ENCODE measurements at places on chromosomes 7 and 10.

DNA sequence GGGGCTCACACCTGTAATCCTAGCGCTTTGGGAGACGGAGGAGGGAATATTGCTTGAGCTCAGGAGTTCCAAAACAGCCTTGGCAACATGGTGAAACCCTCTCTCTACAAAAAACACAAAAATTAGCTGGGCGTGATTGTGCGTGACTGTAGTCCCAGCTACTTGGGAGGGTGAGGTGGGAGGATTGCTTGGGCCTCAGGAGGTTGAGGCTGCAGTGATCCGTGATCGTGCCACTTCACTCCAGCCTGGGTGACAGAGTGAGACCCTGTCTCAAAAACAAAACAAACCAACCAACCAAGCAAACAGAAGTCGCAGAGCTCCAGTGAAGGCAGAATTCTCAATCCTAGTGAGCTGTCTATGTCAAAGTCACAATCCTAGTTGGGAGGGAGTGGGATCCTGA is 14.3 kb upstream of the STN1 start:
- no peak for DNase-seq

DNA sequence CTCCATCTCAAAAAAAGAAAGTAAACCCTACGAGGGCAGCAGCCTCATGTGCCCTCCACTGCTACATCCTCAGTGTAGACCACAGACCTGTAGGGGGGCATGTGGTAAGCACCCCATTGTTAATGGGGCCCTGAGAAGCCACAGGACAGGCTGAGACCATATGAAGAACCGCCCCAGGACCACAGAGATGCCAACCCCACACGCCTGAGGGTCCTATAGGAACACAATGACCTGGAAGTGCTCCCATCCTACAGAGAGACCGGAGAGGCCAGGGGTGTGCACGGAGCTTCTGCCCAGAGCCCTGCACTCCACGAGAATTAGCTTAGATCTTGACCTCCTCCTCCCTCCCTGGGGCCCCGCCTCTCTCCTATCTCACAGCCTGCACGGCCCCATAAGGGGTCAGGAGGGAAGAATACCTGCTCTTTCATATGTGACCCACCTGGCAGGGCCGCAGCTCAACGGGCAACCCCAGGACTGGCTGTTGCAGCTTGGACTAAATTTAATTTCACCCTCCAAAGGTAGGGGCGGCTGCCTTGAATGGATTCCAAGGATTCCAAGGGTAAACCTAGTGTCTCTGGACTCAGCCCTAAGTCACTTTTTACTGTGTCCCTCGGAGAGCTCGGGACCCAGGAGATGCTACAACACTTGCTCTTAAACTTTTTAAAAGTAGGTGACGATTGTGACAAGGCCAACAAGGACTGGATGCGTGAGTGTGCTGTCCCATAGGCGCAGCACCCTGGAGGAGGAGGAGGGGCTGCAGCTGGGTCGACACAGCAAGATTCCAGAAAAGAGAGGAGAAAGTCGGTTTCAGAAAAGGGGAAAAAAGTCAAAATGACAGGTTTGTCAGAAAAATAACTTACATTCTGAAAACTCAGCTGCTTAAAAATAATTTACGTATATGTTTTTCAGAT is 24.2 kb downstream of the PRKAG2 start:
- no peak for DNase-seq

DNA sequence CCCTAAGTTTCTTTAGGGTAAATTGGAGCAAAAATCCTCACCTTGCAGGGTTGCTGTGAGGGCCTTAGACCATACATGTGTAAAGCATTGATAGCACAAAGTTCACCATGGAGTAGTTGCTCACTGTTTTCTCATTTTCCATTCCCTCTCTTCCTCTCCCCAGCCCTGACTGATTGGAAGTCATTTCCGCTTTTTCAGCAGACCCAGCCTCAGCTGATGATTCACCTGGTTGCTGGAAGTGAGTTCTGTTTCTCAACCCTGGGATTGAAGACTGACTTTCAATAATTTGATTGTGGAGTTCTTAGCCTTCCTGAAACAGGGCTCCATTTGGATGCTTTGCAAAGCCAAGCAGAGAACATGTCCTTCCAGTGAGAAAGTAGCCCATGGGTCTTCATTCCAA is 107.0 kb downstream of the PLXNA4 start:
- DNase-seq = no peak

- DNase-seq = no peak
These were observed 179.3 kb downstream of the MAD1L1 start for GRCh38 chr7:2053395-2053794.

GRCh38 chr7:107315716-107316220 is 147.0 kb downstream of the HBP1 start:
- no peak for DNase-seq

DNA sequence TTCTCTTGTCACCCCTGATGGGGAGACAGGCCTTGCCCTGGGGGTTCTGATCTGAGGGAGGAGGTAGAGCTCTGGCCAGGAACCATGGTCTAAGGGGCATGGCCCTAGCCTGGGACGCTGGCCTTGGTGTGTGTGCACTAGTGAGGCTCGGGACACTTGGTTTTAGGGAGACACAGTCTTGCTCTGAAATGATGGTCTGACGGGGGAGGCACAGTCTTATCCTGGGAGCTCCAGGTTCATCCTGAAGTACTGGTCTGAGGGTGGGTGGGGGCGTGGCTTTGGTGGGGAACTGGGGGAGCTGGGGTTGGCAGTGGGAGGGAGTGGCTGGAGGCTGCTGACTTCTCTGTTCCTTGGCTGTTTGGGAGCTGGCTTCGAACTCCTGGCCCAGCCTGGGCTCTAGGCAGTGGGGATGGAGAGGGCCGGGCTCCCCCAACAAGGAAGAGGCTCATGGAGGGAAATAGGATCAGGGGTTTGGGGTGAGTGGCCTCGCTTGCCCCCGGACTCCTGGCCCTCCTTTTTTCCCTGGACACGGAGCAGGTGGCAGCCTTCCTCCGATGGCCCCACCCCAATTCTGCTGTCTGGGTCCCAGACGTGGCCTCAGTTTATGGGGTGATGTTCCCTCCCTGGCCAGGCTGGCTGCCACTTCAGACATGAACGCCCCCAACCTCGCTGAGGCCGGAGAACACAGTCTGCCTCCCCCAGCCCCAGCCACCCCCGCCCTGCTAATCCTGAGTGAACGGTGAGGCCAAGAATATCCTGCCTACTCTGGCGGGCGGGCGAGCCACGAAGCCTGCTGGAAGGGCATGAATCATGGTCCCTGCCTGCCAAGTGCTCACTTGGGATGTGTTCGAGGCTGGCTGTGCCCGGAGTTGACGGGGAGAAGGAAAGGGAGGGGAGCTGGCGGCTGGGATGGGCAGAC is 43.5 kb downstream of the TMEM270 start:
- peak; percentile 67 for DNase-seq

GRCh38 chr10:16853201-16853600 is 36.0 kb upstream of the RSU1 start:
- peak; percentile 69 for DNase-seq

DNA sequence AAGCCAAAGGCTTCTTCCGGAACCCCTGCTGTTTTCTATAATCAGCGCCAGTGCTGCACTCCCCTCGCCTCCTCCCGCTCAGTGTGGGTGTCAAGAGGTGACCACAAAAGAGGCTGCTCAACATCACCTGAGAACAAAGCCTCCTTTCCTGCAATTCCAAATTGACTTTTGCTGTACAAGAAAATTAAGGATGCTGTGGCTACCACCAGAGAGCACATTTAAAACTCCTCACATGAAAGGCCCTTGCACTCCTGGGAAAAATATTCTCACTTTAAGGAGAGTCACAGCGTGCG is 96.4 kb downstream of the HIPK2 start:
- DNase-seq = no peak

- no peak for DNase-seq
These were observed 34.8 kb downstream of the HIF1AN start for GRCh38 chr10:100570506-100570905.

GRCh38 chr10:44589181-44589943 is 204.5 kb upstream of the CXCL12 start:
- DNase-seq = no peak

DNA sequence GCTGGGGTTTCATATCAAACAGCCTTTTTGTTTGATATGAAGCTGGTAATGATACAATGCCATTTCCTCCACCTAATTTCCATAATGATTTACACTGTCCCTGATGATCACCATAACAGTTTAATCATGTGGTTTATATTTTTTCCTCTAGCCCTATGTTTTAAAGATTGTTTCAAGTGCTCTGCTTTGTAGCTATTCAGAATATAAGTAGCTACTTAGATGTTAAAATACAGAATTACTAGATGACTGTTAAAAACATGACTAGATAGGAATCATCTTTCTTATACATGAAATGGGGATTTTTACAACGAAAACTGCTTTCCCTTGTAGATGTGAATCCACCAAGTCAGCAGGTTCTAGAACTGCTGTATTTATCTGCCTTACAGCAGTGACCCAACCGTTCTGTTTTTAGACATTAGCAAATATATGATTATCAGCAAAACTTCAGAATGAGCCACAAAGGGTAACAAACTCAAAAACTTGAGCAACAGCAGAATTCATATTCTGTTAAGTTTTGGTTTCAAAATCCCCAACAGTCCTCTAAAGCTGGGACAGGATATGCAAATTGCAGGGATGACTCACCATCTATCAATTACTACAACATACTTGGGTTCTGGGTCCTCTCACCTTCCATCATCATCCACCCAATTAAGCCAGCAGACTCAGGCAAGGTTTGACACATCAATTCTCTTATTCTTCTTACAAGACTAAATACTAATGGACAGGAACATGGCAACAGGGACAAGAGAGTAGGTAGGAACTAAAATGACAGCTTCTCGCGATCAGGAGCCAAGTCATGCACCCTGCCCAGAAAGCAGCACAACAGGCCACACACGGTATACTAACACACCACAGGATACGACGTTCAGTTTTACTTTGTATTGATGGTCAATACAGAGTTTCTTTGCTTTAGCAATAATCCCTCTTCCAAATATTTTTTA is 83.9 kb downstream of the PIP4K2A start:
- peak; percentile 59 for DNase-seq

GRCh38 chr7:37352974-37353948 is 95.4 kb downstream of the ELMO1 start:
- DNase-seq = no peak

GRCh38 chr7:117219485-117219884 is 103.4 kb downstream of the WNT2 start:
- DNase-seq = peak; percentile 40

- DNase-seq = no peak
These were observed 538.8 kb downstream of the TCERG1L start for GRCh38 chr10:130772676-130773075.

- no peak for DNase-seq
These were observed 59.4 kb upstream of the CCNY start for GRCh38 chr10:35276889-35277288.

GRCh38 chr10:30985512-30985911 is 46.2 kb downstream of the ZNF438 start:
- DNase-seq = peak; percentile 54

- DNase-seq = peak; percentile 43
These were observed 82.2 kb upstream of the NAMPT start for GRCh38 chr7:106367018-106367420.

DNA sequence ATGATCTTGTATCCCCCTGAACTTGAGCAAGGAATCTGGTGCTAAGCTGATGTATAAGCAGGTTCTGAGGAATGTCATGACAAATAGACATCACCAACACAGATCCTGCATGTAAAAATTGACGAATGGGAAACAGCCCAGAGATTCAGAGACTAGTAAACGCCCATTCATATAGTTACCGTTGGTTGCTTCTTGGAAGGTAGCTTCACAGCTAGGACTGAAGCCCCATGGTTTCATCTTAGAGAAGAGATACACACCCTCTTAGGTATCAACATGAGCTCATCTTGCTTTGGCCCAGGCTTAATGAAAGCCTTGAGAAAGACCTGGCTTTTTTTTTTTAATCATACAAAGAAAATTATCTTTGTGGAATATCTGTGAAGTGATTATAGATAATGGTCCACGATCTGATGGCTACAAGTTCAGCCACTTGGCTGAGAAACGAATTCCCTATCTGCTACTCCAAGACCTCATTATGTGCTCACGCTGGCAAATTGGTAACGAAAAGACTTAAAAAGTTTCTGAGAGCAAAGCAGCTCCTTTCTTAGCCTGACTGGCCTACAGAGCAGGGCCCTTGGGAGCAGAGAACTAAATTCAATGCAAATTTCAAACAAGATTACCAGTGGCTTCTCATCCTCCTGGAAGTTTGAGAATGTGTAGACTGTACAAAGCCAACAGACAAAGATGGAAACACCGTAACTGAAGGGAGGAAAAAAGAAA is 181.1 kb downstream of the NRP1 start:
- no peak for DNase-seq

DNA sequence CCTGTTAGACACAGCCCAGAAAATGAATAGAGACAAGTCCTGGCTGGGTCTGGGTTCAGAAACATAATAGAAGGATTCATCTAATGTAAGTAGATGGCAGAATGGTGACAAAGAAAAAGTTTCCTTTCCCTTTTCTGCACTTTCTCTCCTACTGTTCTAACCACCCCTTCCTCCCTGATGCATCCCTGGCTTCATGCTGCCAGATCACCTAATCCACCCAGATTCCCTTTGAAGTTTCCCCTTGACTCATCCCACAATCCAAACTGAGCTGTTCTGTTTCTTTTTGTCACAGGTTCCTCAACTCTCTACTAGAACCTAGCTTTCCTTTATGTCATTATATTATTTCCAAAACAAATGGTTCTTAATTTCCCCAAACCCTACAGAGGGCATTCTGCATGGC is 1.1 kb upstream of the MACC1 start:
- no peak for DNase-seq

DNA sequence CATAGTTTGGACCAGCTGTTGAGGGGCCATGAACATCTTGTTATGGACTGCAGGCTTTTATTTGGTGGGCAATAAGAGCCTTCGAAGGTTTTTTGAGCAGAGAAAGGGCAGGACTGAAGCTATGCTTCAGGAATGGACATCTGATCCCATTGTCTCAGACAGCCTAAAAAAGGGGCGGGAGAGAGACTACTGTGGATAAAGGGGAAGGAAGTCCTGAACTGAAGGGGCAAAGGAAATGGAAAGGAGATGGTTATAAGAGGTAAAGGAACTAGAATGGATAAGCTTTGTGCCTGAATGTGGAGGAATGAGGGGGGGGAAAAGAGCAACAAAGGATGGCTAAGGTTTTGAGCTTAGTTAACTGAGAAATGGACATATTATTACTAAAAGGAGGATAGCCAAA is 172.5 kb downstream of the SKAP2 start:
- DNase-seq = no peak

GRCh38 chr7:81618396-81619014 is 151.3 kb downstream of the HGF start:
- peak; percentile 95 for DNase-seq

- peak; percentile 91 for DNase-seq
These were observed 272.8 kb upstream of the IMMP2L start for GRCh38 chr7:111835066-111835465.

All from fibroblast of the aortic adventitia (primary cell).